Stimulated activated memory B cell treated with anti-CD40 and anti-IgM and Interleukin-4, amounts not matched to agents 10 μg/mL and 1 μg/mL and 100 μg/mL, for 72 hours (primary cell): ENCODE measurements at places on chromosomes 6 and 20.
A peak's percentile ranks its signal among the peaks of the same experiment; 100 is the strongest.

- ATAC-seq: no peak
- no peak overlapping the region for H3K27ac ChIP-seq
- no peak overlapping the region for H3K4me3 ChIP-seq
- H3K27me3 ChIP-seq: no peaks in the 10 kb centered on the region
Measured at GRCh38 chr6:129555206-129555832, 154.7 kb downstream of the ARHGAP18 start.

DNA sequence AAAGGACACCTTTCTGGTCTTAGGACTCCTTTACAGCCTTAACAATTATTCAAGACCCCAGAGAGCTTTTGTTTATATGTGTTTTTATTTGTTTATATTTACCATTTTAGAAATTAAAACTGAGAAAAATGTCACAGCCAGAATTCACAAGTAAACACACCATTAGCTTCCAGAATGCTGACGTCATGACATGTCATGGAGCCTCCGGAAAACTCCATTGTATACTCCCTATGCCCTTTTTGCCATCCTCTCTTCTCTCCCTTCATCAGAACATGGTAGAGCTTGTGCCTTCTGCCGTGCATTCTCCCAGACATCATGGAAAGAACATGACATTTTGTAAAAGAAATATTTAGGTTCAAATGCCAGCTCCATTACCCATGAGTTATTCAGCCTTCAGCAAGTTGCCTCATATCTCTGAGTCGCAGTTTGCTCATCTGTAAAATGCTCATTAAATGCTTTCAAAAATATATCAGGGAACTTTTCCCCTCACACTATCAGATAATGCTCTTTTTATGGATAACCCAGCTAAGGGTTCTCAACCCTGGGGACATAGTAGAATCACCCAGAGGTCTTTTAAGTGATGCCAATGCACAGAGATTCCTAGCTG, 27.8 kb downstream of the TNFAIP3 start:
- no peak overlapping the region for H3K27ac ChIP-seq
- peaks cover 4% of the 10 kb centered on the region for H3K36me3 ChIP-seq
- H3K4me1 ChIP-seq: no peaks in the 10 kb centered on the region
- H3K27me3 ChIP-seq: no peaks in the 10 kb centered on the region
- ATAC-seq: no peak

DNA sequence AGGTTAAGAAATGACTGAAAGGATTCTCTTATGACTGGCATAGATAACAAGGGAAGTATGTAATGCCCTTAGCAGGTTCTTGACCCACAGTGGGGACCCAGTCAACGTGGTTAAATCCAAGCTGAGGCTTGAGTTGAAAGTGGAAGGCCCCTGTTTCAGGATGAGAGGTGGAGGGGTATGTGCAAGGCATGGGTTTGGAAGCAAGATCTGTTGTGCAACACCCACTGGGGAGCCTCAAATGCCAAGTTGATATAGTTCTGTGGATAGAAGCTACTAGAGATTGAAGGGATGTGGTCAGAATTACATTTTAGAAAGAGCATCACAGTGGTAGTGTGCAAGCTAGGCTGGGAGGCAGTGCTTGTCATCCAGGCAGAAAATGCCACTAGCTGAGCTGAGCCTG, 5.1 kb downstream of the PABPC1L start:
- H3K4me1 ChIP-seq: peaks cover 23% of the 10 kb centered on the region
- no peaks in the 10 kb centered on the region for H3K27me3 ChIP-seq

DNA sequence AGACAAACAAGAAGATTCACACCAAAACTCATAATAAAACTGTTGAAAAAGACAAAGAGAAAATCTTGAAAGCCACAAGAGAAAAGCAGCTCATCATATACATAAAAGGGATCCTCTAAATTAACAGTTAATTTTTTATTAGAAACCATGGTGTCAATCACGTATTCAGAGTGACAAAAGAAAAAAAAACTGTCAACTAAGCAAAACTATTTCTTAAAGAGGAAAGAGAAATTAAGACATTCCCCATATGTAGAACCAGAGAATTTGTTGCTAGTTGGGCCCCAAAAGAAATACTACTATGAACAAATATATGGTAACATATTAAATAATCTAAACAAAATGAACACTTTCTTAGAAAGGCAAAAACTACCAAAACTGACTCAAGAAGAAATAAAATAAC, 74.3 kb upstream of the TENT5A start:
- no peaks in the 10 kb centered on the region for H3K27me3 ChIP-seq
- no peak overlapping the region for H3K27ac ChIP-seq
- H3K4me3 ChIP-seq: no peak overlapping the region
- peaks cover 6% of the 10 kb centered on the region for H3K36me3 ChIP-seq
- H3K4me1 ChIP-seq: no peaks in the 10 kb centered on the region
- ATAC-seq: no peak

GRCh38 chr6:99241905-99242534, 107.5 kb downstream of the FAXC start:
- H3K36me3 ChIP-seq: no peaks in the 10 kb centered on the region
- no peaks in the 10 kb centered on the region for H3K4me1 ChIP-seq
- peaks cover 8% of the 10 kb centered on the region for H3K27me3 ChIP-seq
- H3K27ac ChIP-seq: no peak overlapping the region
- H3K4me3 ChIP-seq: no peak overlapping the region

DNA sequence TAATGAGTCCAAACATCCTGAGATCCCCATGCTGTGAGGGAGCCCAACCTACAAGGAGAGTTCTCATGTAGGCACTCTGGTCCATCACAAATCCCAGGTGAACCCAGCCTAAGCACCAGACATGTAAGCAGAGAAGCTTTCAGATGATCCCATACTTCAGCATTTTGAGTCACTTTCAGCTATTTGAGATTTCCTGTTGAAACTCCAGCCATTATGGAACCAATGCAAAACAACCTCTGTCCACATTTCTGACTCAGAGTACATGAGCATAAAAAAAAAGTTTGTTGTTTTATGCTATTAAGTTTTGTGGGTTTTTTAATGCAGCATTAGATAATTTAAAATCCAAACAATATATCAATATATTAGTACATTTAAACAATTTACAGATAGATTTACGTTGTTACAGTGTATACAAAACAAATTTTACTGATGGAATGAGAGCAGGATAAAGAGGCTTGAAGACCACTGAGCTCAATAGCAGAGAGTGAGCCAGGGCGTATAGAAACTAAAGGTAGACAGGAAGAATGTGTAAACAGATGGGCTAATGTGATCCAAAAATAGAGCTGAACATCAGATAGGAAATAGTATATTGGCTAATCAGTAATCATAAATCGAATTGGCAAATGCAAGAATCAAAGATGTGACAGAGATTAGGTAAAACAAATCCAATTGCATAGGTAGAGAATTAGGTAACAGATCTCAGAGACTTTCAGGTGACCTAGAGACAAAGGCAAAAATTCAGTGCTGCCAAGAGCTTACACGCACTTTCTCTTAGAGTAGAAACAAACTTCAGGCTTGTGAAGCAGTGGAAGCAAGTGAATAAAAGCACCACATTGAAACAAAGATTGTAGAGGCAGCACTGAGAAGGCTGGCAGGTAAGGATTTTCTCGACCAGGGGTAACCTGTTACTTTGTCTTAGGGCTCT, 36.2 kb upstream of the PLCB1 start:
- no peak overlapping the region for H3K4me3 ChIP-seq
- no peaks in the 10 kb centered on the region for H3K36me3 ChIP-seq
- no peak for ATAC-seq
- peaks cover 18% of the 10 kb centered on the region for H3K27me3 ChIP-seq
- H3K4me1 ChIP-seq: no peaks in the 10 kb centered on the region

DNA sequence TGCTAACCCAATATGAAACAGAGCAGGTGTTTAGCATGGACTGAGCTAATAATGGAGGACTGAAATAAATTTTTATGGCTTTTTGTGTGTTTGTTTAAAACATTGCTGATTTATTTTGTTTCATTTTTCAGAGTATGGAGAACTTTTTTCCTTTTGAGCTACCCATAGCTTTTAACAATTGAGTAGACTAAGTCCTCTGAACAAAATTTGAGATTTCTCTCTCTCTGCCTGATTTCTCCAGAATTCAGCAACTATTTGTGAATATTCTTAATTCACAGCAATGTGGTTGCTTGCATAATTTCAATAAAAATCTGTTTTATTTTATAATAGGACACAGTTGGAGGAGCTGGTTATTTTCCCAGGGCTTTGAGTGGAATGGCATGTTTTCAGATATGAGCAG, 103.7 kb downstream of the TPBG start:
- no peaks in the 10 kb centered on the region for H3K27me3 ChIP-seq
- no peak for ATAC-seq
- H3K4me3 ChIP-seq: no peak overlapping the region
- no peaks in the 10 kb centered on the region for H3K36me3 ChIP-seq
- no peak overlapping the region for H3K27ac ChIP-seq

- H3K36me3 ChIP-seq: no peaks in the 10 kb centered on the region
- peak overlapping the region; percentile 50 for H3K4me3 ChIP-seq
- H3K27me3 ChIP-seq: no peaks in the 10 kb centered on the region
Measured at GRCh38 chr6:149218471-149218870, 99.0 kb upstream of the TAB2 start.

- peaks cover 12% of the 10 kb centered on the region for H3K36me3 ChIP-seq
- peaks cover 21% of the 10 kb centered on the region for H3K4me1 ChIP-seq
- H3K27me3 ChIP-seq: no peaks in the 10 kb centered on the region
- no peak overlapping the region for H3K27ac ChIP-seq
Measured at GRCh38 chr6:322259-322930, 30.1 kb downstream of the DUSP22 start.

DNA sequence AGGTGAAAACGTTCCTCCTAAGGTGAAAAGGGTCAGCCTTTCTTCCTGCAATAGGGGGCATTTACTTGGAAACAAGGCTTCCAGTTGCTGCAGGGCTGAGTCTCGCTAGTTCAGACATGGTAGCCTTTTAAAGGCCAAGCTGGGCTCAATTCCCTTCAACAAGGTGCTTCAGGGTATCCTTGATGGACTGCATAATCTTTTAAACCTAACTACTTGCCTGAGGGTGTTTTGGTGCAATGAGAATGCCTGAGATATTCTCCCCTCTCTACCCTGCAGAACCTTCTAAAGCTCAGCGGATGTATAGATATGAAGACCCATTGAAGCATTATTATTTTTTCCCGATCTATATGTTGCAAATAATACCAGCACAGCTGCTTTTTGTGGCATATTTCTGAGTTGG, 416.1 kb downstream of the QKI start:
- no peaks in the 10 kb centered on the region for H3K4me1 ChIP-seq
- no peak overlapping the region for H3K4me3 ChIP-seq
- H3K27me3 ChIP-seq: peaks cover 31% of the 10 kb centered on the region
- H3K27ac ChIP-seq: no peak overlapping the region

DNA sequence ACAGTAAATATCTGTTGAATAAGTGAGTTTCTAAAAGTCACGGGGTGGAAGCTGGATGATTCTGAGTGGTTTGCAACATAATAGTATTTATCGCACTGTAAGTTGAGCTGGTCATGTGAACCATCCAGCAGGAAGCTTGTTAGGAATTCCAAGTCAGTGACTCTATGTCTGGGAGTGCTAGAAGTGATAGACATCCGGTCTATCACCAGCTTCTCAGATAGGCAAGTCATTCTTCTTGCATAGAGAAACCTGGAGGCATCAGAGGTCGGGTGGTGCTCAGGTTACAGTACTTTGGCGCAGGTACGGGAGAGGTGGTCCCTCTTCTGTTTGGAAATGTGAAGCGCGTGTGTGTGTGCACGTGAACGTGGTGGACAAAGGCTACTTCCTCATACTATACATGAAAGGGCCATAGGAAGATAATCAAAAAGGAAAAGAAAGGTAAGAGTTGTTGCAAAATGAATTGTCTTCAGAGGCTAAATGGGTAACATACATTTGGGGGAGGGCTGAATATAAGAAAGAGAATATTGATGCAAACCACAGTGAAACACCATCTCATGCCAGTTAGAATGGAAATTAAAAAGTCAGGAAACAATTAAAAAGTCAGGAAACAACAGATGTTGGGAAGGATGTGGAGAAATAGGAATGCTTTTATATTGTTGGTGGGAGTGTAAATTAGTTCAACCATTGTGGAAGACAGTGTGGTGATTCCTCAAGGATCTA, 299.3 kb upstream of the ZFP64 start:
- H3K4me1 ChIP-seq: no peaks in the 10 kb centered on the region
- no peak overlapping the region for H3K4me3 ChIP-seq
- no peak overlapping the region for H3K27ac ChIP-seq
- H3K36me3 ChIP-seq: no peaks in the 10 kb centered on the region

GRCh38 chr20:11676630-11677287, 240.9 kb upstream of the BTBD3 start:
- H3K4me3 ChIP-seq: no peak overlapping the region
- H3K4me1 ChIP-seq: no peaks in the 10 kb centered on the region
- no peaks in the 10 kb centered on the region for H3K36me3 ChIP-seq
- ATAC-seq: no peak

- H3K4me3 ChIP-seq: no peak overlapping the region
- no peaks in the 10 kb centered on the region for H3K36me3 ChIP-seq
- ATAC-seq: no peak
- no peak overlapping the region for H3K27ac ChIP-seq
- no peaks in the 10 kb centered on the region for H3K4me1 ChIP-seq
- no peaks in the 10 kb centered on the region for H3K27me3 ChIP-seq
Measured at GRCh38 chr20:8946036-8946940, 122.6 kb upstream of the PLCB4 start.

DNA sequence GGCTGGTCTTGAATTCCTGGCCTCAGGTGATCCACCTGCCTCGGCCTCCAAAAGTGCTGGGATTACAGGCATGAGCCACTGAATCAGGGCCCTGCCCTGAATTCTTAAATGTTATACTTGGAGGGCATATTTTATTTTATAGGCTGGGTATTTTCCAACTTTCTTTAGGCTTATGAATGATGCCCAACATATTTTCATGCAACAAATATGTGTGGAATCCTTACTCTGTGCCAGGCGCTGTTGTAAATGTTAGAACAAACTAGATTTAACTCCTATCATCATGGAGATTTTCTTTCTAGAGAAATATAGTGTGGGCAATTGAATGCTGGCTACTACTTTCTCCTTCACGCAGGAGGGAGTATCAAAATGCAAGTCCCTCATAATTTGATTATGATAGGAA, 71.2 kb downstream of the SAMD5 start:
- no peak overlapping the region for H3K27ac ChIP-seq
- H3K36me3 ChIP-seq: no peaks in the 10 kb centered on the region
- no peaks in the 10 kb centered on the region for H3K4me1 ChIP-seq
- H3K27me3 ChIP-seq: peaks cover 7% of the 10 kb centered on the region

- no peak for ATAC-seq
- no peak overlapping the region for H3K27ac ChIP-seq
- no peaks in the 10 kb centered on the region for H3K27me3 ChIP-seq
Measured at GRCh38 chr6:56318851-56319250, 71.5 kb upstream of the COL21A1 start.
